ENCODE measurements at places on chromosomes 3 and 15. TPM values are rescaled to one million over a fixed set of nuclear protein-coding genes. Genes with fewer than 3 reads are reported as not detected.

CCR9 gene
- not detected for total RNA-seq

PCSK6 gene
- 1.7 TPM for total RNA-seq

ST3GAL6 gene
- total RNA-seq: 7.0 TPM

NRG4 gene
- 0.33 TPM for total RNA-seq

GTF2E1 gene
- 16.5 TPM for total RNA-seq

BNC1 gene
- 85.3 TPM for total RNA-seq

GLDN gene
- 0.33 TPM for total RNA-seq

KY gene
- not detected for total RNA-seq

ACKR4 gene
- 0.17 TPM for total RNA-seq

ATP13A5 gene
- total RNA-seq: 0.17 TPM

BTLA gene
- not detected for total RNA-seq

TMC3 gene
- total RNA-seq: not detected

HTR3E gene
- total RNA-seq: not detected

MINDY2 gene
- 43.7 TPM for total RNA-seq

PPP1R14D gene
- total RNA-seq: not detected

KLF13 gene
- total RNA-seq: 69.1 TPM

FETUB gene
- total RNA-seq: 0.24 TPM

RLBP1 gene
- total RNA-seq: not detected

EPHB1 gene
- total RNA-seq: not detected

P3H2 gene
- 174 TPM for total RNA-seq

PIGZ gene
- 2.7 TPM for total RNA-seq

CHRM5 gene
- total RNA-seq: not detected

IL5RA gene
- not detected for total RNA-seq

CEP19 gene
- total RNA-seq: 1.7 TPM

ZNF385D gene
- total RNA-seq: 8.9 TPM

PRSS50 gene
- under 0.01 TPM for total RNA-seq

TEX55 gene
- not detected for total RNA-seq

KLHL6 gene
- total RNA-seq: 0.67 TPM

CLDN1 gene
- total RNA-seq: 78.7 TPM

PLA2G4D gene
- under 0.01 TPM for total RNA-seq

ARHGEF3 gene
- total RNA-seq: 26.8 TPM

KLHDC8B gene
- 25.7 TPM for total RNA-seq

CLDN16 gene
- total RNA-seq: 1.3 TPM

ISLR2 gene
- total RNA-seq: not detected

SPTBN5 gene
- total RNA-seq: 3.0 TPM

EOMES gene
- 0.17 TPM for total RNA-seq

MELTF gene
- 5.8 TPM for total RNA-seq

KBTBD12 gene
- not detected for total RNA-seq

UNC13C gene
- 0.75 TPM for total RNA-seq

GOLGA8H gene
- total RNA-seq: 0.17 TPM

CACNA2D2 gene
- total RNA-seq: not detected

LAMB2 gene
- total RNA-seq: 209 TPM

AMT gene
- 1.2 TPM for total RNA-seq

HYKK gene
- total RNA-seq: 4.3 TPM

CFAP44 gene
- total RNA-seq: 4.8 TPM

SQOR gene
- total RNA-seq: 65.7 TPM

ROPN1 gene
- 0.33 TPM for total RNA-seq

MUC13 gene
- not detected for total RNA-seq

STRA6 gene
- 0.17 TPM for total RNA-seq

FANCD2OS gene
- total RNA-seq: not detected

TNFSF10 gene
- total RNA-seq: 3.2 TPM

FAM174B gene
- 0.87 TPM for total RNA-seq

APH1B gene
- 15.8 TPM for total RNA-seq

SH2D7 gene
- total RNA-seq: not detected

CSPG4 gene
- total RNA-seq: 28.5 TPM

Measured in mammary epithelial cell (primary cell).